ENCODE measurements at places on chromosomes 2 and 18.

DNA sequence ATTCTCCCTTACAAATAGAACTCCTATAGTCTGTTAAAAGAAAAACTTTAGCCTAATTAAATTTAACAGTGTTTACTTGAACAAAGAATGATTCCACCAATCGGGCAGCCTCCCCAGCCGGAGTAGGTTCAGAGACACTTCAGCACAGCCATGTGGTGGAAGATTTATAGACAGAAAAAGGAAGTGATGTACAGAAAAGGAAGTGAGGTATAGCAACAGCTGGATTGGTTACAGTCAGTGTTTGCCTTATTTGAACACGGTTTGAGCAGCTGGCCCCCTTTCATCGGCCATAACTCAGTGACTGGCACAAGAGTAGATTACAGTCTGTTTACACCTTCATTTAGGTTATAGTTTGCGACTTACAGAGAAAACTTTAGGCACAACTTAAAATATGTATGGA lies 2.1 kb upstream of the SKA1 start:
- no peak for DNase-seq

- no peak for DNase-seq
Observed at GRCh38 chr2:173874894-173875237, 90.3 kb downstream of the SP3 start.

DNA sequence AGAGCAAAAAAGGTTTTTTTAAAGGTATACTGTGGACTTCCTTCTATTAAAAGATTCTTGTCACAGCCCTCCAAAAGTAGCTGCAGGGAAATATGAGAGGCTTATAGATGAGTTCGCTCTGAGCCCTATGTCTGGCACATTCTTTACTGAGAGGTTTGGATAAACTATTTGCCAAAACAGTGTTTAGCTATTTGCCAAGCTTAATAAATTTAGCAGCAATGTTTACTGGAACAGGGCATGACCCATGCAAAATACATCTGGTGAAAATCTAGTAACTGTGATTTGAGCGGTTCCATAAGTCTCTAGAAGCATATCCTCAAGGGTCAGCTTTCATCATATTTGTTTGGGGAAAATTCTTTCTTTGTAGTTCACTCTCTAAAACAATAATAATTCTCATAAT lies 1696.7 kb upstream of the PIK3C3 start:
- DNase-seq = no peak

GRCh38 chr2:121134728-121135127 lies 150.3 kb downstream of the TFCP2L1 start:
- no peak for DNase-seq

- no peak for DNase-seq
Observed at GRCh38 chr2:174330945-174331594, 3.7 kb upstream of the SP9 start.

DNA sequence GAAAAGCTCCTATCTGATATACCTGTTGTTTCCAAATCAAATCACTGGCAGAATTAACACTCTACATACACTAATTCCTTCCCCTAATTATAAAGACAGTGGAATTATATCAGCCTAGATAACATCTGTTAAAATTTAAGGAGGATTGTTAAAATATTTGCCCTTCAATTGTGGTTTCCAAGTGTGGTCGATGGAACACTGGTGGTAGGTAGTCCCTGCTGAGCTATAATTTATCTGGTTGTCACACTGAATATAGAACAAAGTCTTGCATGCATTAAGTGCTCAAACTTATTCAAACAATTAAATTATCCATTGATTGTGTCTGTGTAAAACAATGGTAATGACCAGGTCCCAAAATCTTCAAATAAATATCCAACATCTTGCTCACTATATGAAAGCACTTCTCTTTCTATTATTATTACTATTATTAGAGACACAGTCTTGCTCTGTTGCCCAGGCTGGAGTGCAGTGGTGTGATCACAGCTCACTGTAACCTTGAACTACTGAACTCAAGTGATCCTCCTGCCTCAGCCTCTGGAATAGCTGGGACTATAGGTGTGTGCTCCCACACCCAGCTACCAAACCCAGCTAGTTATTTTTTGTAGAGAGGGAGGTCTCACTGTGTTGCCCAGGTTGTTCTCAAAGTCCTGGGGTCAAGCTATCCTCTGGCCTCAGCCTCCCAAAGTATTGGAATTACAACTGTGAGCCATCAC lies 12.0 kb downstream of the CDH2 start:
- DNase-seq = no peak

DNA sequence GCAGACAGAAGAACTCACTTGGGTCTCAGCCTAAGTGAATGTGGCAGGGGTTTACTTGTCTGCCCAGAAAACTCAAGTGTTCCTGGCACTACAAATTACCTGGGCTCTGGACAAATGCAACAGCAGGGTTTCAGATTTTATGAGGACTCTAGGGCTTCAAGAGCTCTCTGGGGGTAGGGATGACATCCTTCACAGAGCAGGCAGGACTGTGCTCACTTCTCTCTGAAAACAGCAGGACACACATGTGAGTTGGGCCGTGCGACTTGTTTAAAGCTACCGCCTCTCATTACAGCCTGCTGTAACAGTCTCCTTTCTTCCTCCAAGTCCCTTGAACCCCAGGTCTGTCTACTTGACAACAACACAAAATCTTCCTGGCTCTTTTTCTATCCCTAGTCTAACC lies 212.6 kb downstream of the EN1 start:
- no peak for DNase-seq

GRCh38 chr2:45004562-45005191 lies 4.6 kb downstream of the SIX2 start:
- no peak for DNase-seq

DNA sequence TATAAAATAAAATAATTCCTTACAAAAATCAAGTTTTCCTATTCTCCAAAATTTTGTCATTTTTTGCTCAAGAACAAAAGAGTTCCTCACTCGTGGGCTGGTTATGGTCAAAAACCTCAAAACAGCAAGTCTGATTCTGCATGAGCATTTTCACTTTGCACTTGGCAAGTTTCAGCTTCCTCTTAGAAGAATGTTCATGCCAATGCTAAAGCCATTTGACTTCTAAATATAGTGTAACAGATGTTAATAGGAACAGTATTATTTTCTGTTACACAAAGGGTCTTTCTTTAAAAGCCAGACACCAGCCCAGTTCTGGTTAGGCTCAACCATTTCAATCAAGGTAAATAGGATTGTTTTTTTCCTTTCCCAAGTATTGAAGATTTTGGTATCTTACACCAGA lies 261.3 kb upstream of the CCDC68 start:
- DNase-seq = no peak

DNA sequence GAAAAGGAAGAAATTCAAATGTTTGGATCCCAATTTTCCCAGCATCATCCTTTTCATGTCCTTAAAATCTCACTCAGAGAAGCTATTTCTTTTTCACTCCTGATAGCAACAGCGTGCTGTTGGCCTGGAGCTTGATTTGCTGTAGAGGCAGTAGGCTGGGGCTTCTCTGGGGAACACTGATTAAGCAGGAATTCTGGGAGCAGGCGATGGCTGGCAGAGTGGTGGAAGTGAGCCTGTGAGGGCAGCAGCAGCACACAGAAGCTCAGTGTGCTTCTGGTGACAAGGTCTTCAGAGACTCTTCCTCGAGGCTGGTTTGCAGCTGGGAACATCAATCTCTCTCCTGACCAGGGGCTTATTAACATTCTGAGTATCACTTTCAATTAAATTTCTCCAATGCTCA lies 284.6 kb downstream of the DPP10 start:
- no peak for DNase-seq

DNA sequence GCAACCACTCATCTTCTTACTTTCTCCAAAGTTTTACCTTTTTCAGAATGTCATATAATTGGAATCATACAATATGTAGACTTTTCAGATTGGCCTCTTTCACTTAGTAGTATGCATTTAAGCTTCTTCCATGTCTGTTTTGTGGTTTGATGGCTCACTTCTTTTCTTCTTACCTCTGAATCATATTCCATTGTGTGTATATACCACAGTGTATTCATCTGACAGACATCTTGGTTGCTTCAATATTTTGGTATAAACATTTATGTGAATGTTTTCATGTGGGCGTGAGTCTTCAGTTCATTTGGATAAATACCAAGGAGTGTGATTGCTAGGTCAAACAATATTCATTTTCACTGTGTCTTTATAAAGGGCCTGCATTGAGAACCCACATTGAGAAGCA lies 136.1 kb upstream of the NOSTRIN start:
- DNase-seq = no peak

DNA sequence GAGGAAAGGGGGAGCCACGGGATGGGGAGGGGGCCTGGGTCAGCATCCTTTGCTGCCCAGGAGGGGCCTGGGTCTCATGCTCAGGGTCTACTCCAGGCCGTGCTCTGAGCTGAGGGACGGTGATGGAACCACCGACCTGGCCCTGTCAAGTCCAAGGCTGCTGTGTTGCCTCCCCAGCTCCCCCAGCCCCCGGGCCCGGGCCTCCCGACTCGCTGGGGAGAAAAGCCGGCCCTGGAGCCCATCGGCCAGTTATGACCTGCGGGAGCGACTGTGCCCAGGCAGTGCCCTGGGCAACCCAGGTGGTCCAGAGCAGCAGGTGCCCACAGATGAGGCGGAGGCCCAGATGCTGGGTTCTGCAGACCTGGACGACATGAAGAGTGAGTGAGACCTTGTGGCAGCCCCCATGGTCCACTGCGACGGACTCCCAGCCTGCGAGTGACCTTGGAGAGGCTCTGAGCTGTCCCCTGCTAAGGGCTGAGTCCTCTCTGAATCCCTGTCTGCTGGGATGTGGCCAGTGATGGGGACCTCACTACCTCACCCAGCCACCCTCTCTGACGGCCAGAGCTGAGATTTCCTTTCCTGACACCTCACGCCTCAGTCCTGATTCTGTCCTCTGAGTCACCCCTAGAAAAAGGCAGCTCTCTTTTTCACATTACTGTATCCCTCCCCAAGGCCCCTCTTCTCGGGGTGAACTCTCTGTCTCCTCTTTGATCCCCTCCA lies 2.7 kb downstream of the SLC4A3 start:
- no peak for DNase-seq

DNA sequence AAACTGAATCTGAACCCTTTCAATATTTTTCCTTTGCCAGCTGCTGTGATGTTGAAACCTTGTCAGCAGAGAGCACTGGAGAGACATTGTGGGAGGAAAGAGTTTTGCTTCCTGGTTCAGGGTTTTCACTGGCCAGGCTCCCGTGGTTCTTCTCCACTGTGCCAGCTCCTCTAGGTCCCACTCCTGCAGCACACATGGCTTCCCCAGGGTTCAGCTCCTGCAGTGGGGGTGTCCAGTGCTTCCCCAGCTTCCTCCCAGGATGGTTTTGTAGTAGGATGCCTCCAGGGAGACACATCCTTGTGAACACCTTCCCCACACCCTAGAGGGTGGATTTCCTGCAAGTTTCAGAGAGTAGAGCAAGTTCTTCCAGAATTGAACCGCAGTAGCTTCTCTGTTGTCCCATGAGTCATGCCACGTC lies 24.0 kb upstream of the SULT1C3 start:
- no peak for DNase-seq

DNA sequence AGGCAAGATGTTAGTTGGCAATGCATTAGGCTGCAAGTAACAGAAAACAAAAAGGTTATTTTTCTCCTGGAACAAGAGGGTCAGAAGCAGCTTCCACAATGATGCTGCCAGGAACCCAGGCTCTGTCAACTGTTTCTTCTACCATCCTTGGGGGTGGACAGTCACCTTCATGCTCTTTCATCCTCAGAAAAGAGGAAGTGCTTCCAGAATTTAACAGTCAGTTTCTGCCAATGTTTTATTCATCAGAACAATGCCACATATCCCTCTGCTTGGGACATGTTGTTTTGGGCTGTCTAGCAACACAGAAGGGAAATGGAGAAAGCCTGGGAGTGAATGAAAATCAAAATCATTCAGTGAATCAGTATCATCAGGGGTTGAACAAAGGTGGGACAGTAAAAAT lies 7.1 kb downstream of the TMEM182 start:
- DNase-seq = no peak

DNA sequence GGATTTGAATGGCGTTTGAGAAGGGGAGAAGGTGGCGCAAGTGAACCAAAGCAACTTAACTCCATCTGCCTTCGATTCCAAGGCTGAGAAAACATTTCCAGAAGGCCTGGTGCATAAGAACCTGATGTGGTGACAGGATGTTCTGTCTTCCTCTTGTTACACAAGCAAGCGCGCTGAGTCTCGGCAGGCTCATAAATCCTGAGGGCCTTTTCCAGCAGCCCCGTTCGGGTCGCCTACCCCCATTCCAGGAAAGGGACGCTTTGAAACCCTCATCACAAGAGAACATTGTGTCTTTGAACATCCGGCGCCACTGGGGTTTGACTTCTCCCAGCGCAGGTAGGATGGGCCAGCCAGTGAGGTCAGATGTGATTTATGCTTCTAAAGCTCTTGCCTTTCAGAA lies 403.5 kb downstream of the SETBP1 start:
- no peak for DNase-seq

DNA sequence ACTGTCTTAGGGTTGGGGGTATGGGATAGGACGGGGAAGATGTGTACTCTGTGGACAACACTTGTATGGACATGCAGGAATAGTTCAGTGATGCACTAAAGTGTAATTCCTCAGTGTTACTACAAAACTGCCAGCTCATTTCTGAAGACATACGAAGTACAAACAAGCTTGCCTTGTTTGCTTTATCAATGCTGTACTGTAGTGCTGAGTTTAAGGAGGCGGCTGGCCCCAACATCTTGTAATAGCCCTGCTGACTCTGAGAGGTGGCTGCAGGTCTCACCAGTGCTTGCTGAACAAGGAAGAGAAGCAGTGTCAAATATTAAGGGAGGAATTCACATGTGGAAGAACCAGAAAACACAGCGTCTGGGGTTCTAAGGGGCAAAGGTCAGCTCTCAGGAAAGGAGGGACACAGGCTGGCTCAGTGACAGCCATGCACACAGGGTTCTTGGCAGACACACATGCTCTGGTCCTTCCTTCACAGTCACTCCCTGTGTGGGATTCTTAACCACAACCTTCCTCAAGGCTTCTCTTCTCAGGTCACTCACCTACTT lies 39.8 kb upstream of the EVA1A start:
- DNase-seq = no peak

DNA sequence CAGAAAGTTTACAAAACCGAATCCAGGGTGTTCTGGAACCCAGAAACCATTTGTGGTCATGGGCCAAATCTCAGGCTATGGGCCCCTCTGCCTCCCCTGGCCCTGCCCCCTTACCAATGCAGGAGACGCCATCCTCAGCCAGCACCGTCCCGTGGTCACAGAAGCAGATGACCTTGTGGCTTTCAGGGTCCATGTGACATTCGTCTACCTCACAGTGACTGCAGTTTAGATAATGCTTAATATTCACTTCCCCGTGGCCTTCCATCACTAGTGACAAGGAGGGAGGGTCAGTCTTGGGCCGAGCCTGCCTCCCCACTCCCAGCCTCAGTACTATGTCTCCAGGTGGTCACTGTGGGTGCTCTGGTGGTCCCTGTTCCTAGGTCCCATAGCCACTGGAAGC lies 111.6 kb downstream of the CLIP4 start:
- DNase-seq = no peak
